ENCODE measurements at places on chromosomes 1 and 21.

DNA sequence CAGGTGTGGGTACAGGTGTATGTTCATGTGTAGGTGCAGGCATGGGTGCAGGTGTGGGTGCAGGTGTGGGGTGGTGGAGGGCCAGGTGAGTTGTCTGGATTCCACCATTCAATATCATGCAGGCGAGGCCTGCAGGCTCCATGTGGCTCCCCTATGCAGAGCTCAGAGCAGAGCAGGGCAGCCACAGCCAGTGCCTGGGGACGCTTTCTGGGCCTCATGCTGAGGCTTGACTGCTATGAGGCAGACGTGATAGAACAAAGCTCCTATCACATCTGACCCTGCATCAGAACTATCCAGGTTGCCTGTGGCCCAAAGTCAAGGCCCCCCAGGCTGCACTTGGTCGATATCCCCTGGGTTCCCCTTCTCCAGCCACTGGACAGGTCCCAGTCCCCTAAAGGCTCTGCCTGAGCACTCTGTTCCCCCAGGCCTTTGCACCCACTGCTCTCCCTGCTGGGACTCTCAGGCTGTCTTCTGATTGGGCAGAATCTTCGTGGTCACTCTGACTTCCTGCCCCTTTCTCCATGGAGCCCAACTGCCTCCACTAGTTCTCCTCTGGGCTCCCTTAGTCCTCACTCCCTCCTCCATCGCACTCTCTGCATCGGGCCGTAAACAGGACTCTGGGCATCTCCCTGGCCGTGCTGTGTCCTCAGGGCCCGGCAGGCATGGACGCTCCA, 78.6 kb upstream of the ACTL8 start:
- no peak for DNase-seq

GRCh38 chr1:231407547-231408396, 14.3 kb downstream of the EGLN1 start:
- DNase-seq: no peak

DNA sequence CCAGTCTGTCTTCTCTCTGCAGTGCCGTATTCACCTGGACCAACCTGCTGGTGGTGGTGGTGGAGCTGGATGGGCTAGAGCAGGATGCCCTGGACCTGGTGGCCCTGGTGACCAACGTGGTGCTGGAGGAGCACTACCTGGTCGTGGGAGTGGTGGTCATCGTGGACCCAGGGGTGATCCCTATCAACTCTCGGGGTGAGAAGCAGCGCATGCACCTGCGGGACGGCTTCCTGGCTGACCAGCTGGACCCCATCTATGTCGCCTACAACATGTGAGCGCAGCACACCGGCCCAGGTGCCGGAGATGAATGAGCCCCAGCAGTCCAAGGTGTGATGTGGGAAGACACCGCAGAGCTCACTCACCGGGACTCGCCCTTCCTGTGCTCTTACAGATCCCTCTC, 37.5 kb downstream of the S100B start:
- DNase-seq: no peak

DNA sequence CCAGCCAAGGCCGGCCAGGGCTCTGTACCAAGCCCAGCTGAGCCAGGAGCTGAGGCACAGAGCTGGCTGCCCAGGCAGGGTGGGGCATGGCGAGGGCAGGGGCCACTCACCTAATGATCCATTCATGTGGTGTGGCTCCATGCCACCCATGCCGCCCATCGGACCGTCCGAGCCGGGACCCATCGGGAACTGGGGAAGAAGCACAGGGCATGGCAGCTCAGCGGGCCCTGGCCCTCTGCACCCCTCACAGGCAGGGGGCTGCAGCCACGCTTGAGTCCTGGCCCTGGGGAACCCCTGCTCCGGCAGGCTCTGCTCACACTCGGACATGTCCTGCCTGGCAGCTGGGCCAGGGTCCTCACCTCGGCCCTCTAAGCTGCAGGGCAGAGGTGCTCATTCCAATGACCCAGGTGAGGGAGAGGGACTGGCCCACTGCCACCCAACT, 28.7 kb downstream of the MRPL37 start:
- no peak for DNase-seq

- no peak for DNase-seq
These were observed 200.8 kb downstream of the RASAL2 start for GRCh38 chr1:178294654-178295053.

DNA sequence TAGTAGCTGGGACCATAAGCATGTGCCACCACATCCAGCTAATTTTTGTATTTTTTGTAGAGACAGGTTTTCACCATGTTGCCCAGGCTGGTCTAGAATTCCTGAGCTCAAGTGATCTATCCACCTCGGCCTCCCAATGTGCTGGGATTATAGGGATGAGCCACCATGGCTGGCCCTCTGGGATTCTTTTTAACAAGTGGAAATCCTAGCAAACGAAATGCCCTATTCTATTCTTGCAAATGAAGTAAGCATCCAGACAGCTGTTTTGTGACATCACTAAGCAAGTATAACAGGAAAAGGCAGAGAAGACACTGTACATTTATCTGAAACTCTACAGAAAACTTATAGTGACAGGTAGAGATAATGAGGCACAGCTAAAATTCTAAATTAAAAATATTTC, 86.4 kb downstream of the DDAH1 start:
- DNase-seq: no peak

- DNase-seq: peak; percentile 22
These were observed 355.2 kb upstream of the GREM2 start for GRCh38 chr1:240967070-240967724.

GRCh38 chr1:114340892-114341291, 170.1 kb downstream of the TRIM33 start:
- no peak for DNase-seq

GRCh38 chr1:208242941-208243526, 1.1 kb downstream of the PLXNA2 start:
- peak; percentile 52 for DNase-seq

- DNase-seq: no peak
These were observed 850.2 kb upstream of the ADAMTS5 start for GRCh38 chr21:27817074-27817473.

DNA sequence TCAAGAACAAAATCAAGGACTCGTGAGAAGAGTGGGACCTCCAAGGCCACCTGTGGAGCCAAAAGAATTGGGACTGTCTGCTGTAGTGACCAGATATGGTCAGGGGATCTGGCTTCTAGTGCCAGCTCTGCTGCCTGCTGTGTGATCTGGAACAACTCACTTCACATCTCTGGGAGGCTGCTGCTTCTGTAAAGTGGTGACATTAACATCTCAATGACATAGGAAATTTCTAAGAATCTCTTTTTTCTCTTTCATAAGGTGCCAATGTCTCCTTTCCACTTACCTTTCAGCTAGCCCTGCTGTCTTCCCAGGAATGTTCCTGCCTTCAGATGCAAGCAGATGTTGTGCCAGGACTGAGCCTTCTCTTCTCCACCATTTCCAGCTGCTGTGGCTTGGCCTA, 5.0 kb upstream of the SRSF4 start:
- DNase-seq: no peak

DNA sequence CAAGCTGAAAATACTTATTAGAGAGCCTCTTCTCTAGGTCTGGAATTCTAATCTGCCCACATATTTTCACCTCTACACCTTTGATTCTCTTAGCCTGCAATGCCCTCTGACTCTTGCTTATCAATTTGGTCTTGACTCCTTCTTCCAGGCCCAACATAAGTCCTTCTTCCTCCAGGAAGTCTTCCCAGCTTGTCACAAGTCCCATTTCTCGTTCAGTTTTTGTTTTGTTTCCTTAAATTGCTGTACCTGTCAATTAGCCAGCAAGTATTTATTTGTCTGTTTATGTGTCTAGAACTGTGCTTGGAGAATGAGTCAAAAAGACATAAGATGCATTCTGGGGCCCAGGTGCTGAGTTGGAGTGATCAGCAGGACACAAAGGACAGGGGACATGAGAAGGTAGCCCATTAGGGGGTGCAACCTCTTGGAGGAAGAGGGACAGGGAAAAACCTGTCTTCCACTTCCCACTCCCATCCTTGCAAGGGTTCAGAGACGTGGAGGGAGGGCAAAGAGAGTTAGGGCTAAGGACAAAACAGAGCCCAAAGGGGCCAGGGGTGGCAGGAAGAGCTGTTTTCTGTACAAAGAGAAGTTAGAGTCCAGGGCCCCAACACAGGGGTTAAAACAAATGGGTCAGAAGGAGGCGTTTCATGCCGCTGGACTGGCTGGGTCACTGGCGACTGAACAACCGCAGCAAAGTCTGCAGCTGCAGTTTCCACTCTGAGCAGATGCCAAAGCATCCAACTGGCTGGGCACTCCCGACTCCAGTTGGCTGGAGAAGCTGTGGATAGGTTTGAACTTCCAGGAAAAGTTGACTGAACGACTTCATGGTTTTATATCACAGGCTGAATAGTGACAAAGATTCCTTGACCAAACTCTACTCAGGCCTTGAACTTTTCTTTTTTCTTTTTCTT, 10.7 kb upstream of the CNR2 start:
- no peak for DNase-seq

DNA sequence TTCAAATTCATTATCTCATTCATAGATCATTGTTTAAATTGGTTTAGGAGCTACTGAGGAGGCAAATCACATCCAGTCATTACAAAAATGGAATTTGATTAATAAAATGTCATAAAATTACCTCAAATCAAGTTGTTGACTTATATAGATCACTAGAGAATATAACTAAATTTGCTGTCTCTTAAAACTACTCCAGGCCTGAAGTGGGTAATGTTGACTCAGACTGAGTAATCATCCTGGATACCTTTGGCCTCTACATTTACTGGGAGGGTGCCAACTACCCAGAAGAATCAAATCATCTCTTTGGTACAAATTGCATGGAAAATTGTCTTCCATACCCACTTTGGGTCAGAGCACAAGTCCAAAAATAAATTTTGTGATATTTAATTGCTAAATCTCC, 191.2 kb upstream of the GREM2 start:
- no peak for DNase-seq

- no peak for DNase-seq
These were observed 22.1 kb upstream of the ATF3 start for GRCh38 chr1:212586206-212587015.

- DNase-seq: no peak
These were observed 284.8 kb downstream of the HLX start for GRCh38 chr1:221164029-221164428.

- DNase-seq: no peak
These were observed 159.8 kb upstream of the ZRANB2 start for GRCh38 chr1:71240656-71241055.

- DNase-seq: no peak
These were observed 8.3 kb downstream of the TEX35 start for GRCh38 chr1:178521241-178521640.

DNA sequence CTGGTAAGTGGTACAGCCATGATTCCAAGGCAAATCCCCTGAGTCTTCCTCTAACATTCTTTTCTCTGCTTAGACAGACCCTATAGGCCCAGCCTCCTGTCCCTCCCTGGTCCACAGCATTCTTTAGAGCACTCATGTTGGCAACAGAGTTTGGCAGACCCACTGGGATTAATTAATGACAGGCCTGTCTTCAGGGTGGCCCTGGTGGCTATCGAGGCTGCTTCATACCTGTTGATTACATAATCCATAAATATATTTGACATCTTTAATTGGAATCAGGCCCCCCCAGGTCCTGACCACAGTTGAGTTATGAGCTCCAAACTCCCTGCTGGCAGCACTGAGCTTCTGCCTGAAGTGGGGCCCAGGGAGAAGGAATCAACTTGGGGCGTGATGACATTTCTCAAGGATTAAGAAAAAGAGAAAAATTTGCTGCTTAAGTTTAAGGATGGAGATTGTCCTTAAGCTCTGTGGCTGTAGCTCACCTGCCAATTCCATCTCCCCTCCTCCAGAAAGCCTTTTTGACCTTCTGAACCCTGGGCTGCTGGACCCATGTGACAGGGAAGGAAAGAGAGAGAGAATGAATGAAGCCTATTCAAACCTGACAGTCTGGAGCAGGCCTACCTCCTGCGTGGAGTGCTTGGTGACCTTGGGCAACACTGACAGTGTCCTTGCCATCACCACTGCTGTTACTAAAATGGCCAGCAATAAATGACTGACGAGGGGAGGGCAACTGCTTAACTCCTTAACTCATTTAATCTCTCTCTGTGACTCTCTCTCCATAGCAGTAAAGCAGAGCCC, 156.6 kb downstream of the TRABD2B start:
- no peak for DNase-seq

- DNase-seq: no peak
These were observed 27.0 kb downstream of the VCAM1 start for GRCh38 chr1:100746542-100746932.

DNA sequence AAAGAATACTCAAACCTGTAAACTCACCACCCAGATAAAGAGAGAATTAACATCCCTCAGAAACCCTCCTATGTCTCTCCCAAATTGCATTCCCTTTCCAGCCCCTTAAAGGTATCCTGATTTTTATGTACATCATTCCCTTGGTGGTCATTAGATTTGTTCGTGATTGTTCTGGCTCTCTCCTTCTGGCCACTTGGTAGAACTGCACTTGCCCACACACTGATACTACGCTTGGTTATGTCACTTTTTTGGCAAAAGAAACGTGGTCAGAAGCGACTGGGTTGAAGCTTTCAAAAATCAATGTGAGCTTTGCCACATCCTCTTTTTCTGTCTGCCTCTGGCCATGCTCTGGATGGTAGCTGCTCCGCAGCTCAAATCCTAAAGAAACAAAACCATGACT, 76.3 kb downstream of the KRTAP19-8 start:
- DNase-seq: peak; percentile 27

DNA sequence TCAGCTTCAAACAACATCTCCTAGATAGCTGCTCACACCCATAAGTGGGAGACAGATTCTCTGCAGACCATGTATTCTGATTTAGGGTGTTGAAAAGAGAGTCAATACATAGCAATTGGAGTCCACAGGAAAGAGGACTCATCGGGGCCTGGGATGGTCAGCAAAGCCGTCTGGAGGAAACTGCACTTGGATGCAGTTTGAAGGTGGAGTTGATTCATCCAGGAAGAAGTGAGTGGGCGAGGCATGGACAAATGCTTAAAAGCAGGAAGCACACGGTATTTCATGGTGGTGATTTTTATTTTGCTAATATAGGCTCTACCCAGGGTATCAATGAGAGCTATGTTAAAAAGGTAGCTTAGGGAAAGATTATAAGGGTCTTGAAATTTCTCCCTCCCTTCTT, 36.8 kb upstream of the DIRAS3 start:
- DNase-seq: no peak

Measured in iPS-NIHi11 (cell line).